ENCODE measurements at places on chromosomes 1 and 21. TPM values are rescaled to one million over a fixed set of nuclear protein-coding genes. Genes with fewer than 3 reads are reported as not detected.
A peak's percentile ranks its signal among the peaks of the same experiment; 100 is the strongest.

The S100A7 gene
- not detected for polyA plus RNA-seq

The RABIF gene
- polyA plus RNA-seq, result 13.9 TPM

The NAV1 gene
- 3.1 TPM for polyA plus RNA-seq

The CD52 gene
- 10,565 TPM for polyA plus RNA-seq

The S100A1 gene
- polyA plus RNA-seq, result not detected

The AMY1B gene
- not detected for polyA plus RNA-seq

The TDRD10 gene
- polyA plus RNA-seq, result not detected

The PPIAL4G gene
- not detected for polyA plus RNA-seq

The MXRA8 gene
- polyA plus RNA-seq, result not detected

The LORICRIN gene
- polyA plus RNA-seq, result not detected

The LRRC3 gene
- polyA plus RNA-seq, result 0.54 TPM

The GSTM5 gene
- polyA plus RNA-seq, result 0.93 TPM

DNA sequence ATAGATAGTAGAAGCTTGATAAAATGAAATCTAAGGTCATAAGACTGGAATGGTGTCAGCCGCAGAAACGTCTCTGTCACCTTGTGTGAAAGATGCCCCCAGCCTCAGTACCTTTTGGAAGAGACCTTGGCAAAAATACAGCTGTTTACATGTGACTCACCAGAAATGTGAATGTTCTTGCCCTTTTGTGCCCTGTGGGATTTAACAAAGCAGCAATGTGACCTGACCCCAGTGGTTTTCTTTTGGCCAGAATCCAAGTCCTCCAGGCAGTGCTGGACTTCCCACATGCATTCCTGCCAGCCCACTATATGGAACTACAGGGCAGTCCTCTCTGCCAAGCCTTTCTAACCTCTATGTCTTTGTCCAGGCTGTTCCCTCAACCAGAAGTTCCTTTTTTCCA lies 27.2 kb upstream of the LRRC8C start:
- no peak overlapping the region for H3K4me3 ChIP-seq
- no peak for DNase-seq
- peak overlapping the region; percentile 64 for H3K27ac ChIP-seq
- H3K4me1 ChIP-seq, result peaks cover 24% of the 10 kb centered on the region
- no peaks in the 10 kb centered on the region for H3K36me3 ChIP-seq
- H3K27me3 ChIP-seq, result no peaks in the 10 kb centered on the region

GRCh38 chr1:223152399-223152798 lies 9.4 kb upstream of the TLR5 start:
- peaks cover 7% of the 10 kb centered on the region for H3K36me3 ChIP-seq
- H3K27me3 ChIP-seq, result peaks cover 49% of the 10 kb centered on the region
- DNase-seq, result no peak
- H3K27ac ChIP-seq, result no peak overlapping the region
- no peak overlapping the region for H3K4me3 ChIP-seq

GRCh38 chr1:230067419-230067870 lies 407 bp downstream of the GALNT2 start:
- no peaks in the 10 kb centered on the region for H3K27me3 ChIP-seq
- peak overlapping the region; percentile 81 for H3K4me3 ChIP-seq
- peak overlapping the region; percentile 91 for H3K27ac ChIP-seq
- no peaks in the 10 kb centered on the region for H3K36me3 ChIP-seq

DNA sequence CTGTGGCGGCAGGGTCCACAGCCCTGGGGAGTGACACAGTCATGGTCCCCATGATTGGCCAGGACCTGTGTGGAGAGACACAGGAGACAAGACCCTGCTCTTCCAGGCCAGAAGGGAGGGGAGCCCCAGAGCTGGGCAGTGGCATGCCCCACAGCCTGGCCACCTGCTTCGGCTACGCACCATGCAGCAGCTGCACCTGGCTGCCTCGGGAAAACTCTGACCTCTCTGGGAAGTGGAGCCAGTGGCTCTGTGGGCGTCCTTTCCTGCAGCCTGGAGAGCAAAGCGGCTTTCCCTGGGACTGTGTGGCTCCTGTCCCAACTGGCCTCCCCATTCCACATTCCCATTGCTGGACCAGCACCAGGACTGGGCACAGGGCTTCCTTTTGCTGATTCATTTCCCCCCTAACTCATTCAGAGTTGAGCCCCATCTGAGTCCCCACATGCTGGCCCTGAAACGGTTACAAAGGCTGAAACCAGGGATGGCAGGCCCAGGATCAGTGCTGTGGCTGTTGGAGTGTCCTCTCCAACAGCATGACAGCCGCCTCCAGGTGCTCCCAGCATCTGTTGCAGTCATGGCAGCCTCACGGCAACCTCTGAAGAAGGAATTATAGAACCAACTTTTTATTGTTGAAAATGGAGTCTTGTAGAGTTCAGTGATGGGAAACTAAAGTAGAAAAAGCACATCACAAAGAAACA lies 15.0 kb downstream of the OXCT2 start:
- no peak for DNase-seq
- no peaks in the 10 kb centered on the region for H3K27me3 ChIP-seq
- no peaks in the 10 kb centered on the region for H3K4me1 ChIP-seq
- H3K36me3 ChIP-seq, result peaks cover 22% of the 10 kb centered on the region

GRCh38 chr1:70429219-70429618 lies 18.2 kb downstream of the CTH start:
- H3K4me3 ChIP-seq, result no peak overlapping the region
- H3K27ac ChIP-seq, result no peak overlapping the region
- no peaks in the 10 kb centered on the region for H3K27me3 ChIP-seq
- no peak for DNase-seq
- no peaks in the 10 kb centered on the region for H3K4me1 ChIP-seq

- peaks cover 10% of the 10 kb centered on the region for H3K4me1 ChIP-seq
- H3K4me3 ChIP-seq, result no peak overlapping the region
- peaks cover 20% of the 10 kb centered on the region for H3K27me3 ChIP-seq
- no peak overlapping the region for H3K27ac ChIP-seq
Observed at GRCh38 chr1:115644109-115644508, 2.3 kb downstream of the VANGL1 start.

- H3K4me1 ChIP-seq, result no peaks in the 10 kb centered on the region
- no peaks in the 10 kb centered on the region for H3K36me3 ChIP-seq
- H3K4me3 ChIP-seq, result no peak overlapping the region
- H3K27ac ChIP-seq, result no peak overlapping the region
- no peak for DNase-seq
Observed at GRCh38 chr1:7896994-7897393, 43.6 kb downstream of the TNFRSF9 start.

DNA sequence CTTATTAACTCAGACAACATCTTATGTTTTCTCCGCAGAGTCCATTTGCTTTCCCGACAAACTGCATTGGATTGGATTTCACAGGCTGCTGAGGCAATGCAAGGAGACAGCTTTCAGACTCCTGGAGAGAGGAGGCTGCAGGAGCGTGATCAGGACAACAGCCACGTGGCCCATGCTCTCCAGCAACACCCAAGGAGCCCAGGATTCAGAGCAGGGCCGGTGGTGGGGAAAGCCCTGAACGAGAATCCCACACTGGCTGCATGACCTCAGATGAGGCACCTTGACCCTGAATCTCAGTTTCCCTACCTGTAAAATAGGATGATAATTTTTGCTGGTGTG lies 78.3 kb upstream of the NFASC start:
- no peak overlapping the region for H3K27ac ChIP-seq
- no peaks in the 10 kb centered on the region for H3K4me1 ChIP-seq
- peaks cover 30% of the 10 kb centered on the region for H3K27me3 ChIP-seq
- H3K36me3 ChIP-seq, result peaks cover 2% of the 10 kb centered on the region
- H3K4me3 ChIP-seq, result no peak overlapping the region
- DNase-seq, result no peak

DNA sequence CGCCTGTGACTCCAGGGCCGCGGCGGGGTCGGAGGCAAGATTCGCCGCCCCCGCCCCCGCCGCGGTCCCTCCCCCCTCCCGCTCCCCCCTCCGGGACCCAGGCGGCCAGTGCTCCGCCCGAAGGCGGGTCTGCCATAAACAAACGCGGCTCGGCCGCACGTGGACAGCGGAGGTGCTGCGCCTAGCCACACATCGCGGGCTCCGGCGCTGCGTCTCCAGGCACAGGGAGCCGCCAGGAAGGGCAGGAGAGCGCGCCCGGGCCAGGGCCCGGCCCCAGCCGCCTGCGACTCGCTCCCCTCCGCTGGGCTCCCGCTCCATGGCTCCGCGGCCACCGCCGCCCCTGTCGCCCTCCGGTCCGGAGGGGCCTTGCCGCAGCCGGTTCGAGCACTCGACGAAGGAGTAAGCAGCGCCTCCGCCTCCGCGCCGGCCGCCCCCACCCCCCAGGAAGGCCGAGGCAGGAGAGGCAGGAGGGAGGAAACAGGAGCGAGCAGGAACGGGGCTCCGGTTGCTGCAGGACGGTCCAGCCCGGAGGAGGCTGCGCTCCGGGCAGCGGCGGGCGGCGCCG lies at the start of gene SIM2:
Gene SIM2 (plus strand): TSS at position 135 of the 565 bp plus-strand sequence. CDS start 632 bp downstream, outside the sequence.
- H3K4me3 ChIP-seq, result peak within 1 kb of the TSS; percentile 83
- no peak within 1 kb of the TSS for H3K27ac ChIP-seq
- peaks cover 20% of the 10 kb centered on the region for H3K4me1 ChIP-seq
- DNase-seq, result no peak
- no peaks in the 10 kb centered on the region for H3K36me3 ChIP-seq

GRCh38 chr1:202577381-202577780 lies 132.9 kb downstream of the SYT2 start:
- H3K27ac ChIP-seq, result no peak overlapping the region
- DNase-seq, result no peak
- peaks cover 25% of the 10 kb centered on the region for H3K36me3 ChIP-seq
- peaks cover 17% of the 10 kb centered on the region for H3K27me3 ChIP-seq

- no peaks in the 10 kb centered on the region for H3K4me1 ChIP-seq
- no peak for DNase-seq
- no peak overlapping the region for H3K4me3 ChIP-seq
Observed at GRCh38 chr21:31143036-31143435, 104.8 kb upstream of the KRTAP19-8 start.

DNA sequence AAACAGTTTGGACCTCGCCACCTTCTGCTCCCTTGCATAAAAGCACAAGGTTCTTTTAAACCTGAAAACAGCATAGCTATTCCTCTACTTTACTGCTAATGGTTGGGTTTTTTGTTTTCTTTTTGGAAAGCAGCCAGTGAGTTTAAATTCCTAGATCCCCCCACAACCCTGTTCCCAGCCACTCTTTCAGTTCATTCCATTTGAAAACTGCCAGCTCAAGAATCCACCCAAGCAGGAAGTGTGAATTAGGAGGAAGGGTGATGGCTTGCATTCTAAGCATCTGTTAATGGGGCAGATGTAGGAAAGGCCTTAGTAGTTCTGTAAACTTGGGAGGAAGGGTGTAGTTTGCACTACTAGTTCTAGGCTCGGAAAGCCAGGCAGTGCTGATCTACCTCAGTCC lies 172.9 kb upstream of the HOOK1 start:
- H3K4me3 ChIP-seq, result no peak overlapping the region
- no peaks in the 10 kb centered on the region for H3K27me3 ChIP-seq
- no peaks in the 10 kb centered on the region for H3K4me1 ChIP-seq
- DNase-seq, result no peak
- peaks cover 9% of the 10 kb centered on the region for H3K36me3 ChIP-seq
- H3K27ac ChIP-seq, result no peak overlapping the region

- H3K27me3 ChIP-seq, result no peaks in the 10 kb centered on the region
- no peaks in the 10 kb centered on the region for H3K36me3 ChIP-seq
- no peaks in the 10 kb centered on the region for H3K4me1 ChIP-seq
- H3K27ac ChIP-seq, result no peak overlapping the region
- no peak for DNase-seq
Observed at GRCh38 chr1:232868793-232869491, 63.7 kb downstream of the MAP10 start.

DNA sequence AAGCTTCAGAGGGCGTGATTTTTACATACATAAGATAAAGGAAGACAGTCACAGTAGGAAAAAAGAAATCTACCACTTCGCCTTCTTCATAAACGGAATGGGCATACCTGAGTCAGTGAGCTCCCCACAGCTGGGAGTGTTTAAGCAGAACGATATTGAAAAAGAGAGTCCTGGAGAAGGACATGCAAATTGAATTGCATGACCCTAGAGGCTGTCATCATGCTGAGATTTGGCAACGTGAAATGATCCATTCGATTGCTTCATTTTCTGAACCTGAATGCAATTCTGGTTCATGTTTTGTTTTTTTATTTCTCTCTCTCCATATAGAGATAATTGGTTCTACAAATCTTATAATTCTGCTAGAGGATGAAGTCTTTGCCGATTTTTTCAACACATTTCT lies 3.7 kb downstream of the RGSL1 start:
- H3K27ac ChIP-seq, result no peak overlapping the region
- H3K4me1 ChIP-seq, result no peaks in the 10 kb centered on the region
- H3K27me3 ChIP-seq, result no peaks in the 10 kb centered on the region
- no peaks in the 10 kb centered on the region for H3K36me3 ChIP-seq
- no peak for DNase-seq
- no peak overlapping the region for H3K4me3 ChIP-seq

- no peak overlapping the region for H3K27ac ChIP-seq
- no peaks in the 10 kb centered on the region for H3K36me3 ChIP-seq
Observed at GRCh38 chr1:65179148-65179547, 31.1 kb downstream of the AK4 start.
